ENCODE measurements at places on chromosomes 5 and 9.
A peak's percentile ranks its signal among the peaks of the same experiment; 100 is the strongest.

GRCh38 chr5:102622262-102622661 is 123.5 kb upstream of the SLCO6A1 start:
- ATAC-seq = no peak

DNA sequence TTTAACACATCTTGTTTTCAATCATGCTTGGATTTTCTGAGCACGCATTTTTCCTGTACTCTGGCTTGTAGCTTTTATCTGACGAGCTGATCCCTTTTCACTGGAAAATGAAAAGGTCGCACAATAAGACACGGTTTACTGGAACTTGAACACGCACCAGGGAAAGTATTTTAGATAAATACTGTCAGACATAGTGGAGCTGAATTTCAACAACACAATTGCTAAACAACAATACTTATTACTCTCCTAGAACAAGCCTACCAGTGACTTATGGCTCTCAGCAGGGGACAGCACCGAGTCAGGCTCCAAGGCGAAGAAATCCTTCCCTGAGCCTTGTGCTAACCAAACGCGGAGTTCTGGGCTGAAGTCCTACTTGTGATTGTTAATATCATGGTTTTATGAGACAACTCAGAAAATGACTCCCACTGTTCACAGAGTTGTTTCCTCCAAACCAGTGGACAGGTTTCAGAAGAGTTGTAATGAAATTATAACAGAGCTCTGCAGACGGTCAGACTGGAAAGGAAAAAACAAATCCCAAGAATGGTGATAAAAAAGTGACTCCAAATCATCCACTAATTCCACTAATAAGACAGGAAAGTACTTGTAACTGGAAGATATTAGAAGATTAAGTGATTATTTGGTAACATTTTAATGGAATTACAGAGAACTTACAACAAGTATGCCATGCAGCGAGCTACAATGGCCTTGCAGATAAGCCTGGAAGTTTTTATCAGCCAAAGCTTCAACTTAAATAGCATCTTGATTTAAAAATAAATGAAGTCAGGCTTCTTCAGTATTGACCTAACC is 359.6 kb downstream of the EBF1 start:
- no peak for ATAC-seq

DNA sequence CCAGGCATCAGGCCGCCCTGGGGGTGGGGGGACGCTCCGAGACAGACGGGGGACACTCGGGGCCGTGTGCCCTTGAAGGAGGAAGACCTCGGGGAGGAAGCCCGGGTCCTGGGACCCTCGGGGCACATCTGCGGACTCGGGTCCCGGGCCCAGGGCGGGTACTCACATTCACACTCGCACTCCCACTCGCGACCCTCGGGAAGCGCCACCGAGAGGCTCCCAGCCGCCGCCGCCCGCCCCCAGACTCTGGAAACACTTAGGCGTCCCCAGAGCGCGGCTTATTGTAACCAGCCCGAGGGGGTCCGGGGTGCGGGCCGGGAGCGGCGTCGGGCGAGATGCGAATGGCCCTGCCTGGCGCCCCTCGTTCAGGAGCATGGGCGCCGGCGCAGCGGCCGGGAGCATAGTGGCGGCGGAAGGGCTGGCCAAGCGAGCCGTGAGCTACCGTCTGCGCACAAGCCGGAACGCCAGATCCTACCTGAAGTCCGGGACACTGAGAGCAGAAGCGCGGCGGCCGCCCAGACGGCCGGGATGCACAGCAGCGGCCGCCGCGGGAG is 559 bp downstream of the ROR2 start:
- peak; percentile 24 for ATAC-seq

DNA sequence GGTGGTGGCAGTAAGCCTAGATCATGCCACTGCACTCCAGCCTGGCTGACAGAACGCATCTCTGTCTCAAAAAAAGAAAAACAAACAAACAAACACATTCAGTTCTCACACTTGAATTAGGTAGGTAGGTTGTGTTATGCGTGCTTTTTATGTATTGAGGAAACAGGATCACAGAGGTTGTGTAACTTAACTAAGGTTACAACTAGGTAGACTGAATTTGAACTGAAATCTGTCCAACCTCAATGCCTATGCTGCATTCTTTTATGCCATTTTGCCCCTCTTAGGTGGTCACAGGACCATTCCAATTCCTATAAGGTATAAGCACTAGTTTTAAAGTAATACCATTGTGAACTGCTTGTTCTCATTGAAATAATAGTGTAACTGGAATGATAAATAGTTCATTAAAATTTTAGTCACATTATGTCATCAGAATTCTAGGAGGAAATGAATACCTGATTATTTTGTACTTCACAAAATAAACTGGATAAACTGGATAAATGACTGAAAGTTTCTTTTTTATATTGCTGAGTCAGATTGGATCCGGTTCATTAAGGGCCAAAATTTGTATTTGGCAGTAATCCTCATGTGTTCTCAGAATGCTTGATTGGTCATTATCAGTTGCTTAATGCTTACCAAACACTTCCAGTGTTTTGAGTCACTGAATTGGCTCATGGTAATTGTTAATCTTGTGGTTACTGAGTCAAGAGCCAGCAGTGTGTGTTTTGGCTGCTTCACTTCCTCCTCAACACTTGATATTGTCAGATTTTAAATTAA is 7.1 kb downstream of the UBAP1 start:
- peak; percentile 100 for ATAC-seq

DNA sequence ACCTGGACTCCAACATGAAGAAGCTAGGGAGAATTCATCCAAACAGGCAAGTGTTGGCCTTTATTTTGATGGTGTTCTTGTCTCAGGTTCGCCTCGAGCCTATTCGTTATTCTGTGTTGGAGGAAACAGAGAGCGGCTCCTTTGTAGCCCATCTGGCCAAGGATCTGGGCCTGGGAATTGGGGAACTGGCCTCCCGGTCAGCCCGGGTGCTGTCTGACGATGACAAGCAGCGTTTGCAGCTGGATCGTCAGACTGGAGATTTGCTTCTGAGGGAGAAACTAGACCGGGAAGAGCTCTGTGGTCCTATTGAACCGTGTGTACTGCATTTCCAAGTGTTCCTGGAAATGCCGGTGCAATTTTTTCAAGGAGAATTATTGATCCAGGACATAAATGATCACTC is 367 bp downstream of the PCDHB4 start:
- no peak for ATAC-seq

DNA sequence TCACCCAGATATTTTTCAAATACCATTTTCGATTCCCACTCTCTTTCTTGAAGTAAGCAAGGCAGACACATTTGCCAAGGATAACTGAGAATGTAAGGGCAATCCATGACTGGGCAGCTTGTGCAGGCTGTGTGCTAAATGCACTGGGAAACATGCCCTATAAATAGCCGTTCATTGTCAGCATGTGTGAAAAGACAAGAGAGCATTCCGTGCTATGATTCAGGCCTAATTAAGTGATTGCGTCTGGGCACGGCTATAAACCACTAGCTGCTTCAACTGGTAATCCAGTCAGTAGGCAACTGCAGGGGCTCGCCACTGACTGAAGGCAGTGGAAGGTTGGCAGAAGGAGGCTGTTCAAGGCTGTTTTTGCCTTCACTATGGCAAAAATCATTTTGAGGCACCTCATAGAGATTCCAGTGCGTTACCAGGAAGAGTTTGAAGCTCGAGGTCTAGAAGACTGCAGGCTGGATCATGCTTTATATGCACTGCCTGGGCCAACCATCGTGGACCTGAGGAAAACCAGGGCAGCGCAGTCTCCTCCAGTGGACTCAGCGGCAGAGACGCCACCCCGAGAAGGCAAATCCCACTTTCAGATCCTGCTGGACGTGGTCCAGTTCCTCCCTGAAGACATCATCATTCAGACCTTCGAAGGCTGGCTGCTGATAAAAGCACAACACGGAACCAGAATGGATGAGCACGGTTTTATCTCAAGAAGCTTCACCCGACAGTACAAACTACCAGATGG is at the start of gene HSPB3:
TSS of gene HSPB3 (plus strand) at position 287 of the 745 bp plus-strand sequence. CDS start at position 378, 91 bp downstream.
- ATAC-seq = no peak

DNA sequence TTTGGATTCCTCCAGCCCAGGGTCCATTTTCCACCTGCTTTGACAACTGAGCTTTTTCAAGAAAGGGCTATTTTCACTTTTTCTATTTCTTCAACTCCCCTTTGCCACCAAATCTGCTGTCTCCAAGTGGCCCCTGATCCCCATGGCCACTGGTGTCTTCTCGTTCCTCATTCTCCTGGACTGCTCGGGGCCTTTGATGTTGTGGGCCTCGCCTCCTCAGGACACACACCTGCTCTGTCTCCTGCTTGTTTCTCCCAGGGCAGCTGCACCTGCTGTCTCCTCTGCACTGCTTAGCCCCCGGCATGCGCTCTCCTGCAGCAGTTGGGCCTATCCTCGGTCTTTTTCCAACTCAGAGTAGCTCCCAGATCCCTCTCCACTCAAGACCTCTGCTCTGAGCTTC is 16.3 kb upstream of the NANS start:
- no peak for ATAC-seq

GRCh38 chr5:62812621-62813255 is 234.1 kb downstream of the LRRC70 start:
- ATAC-seq = no peak

- ATAC-seq = no peak
These were observed 291.4 kb downstream of the MCTP1 start for GRCh38 chr5:94993491-94993890.

DNA sequence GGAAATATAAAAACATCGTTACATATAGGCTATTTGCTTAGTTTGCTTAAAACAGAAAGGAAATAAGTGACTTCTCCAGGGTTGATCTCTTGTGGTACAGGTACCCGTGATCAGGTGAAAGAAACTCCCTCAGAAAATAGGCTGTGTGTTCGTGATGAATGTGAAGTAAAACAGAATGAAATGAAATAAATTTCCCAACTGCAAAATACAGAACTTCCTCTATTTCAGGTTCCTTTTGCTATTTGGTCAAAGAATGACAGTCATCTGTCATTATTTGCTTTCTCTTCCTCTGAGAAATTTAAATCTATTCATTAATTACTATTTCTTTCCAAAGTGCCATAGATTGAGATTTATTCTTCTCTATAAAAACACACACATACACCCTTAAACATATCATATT is 408.1 kb downstream of the FAM170A start:
- no peak for ATAC-seq

DNA sequence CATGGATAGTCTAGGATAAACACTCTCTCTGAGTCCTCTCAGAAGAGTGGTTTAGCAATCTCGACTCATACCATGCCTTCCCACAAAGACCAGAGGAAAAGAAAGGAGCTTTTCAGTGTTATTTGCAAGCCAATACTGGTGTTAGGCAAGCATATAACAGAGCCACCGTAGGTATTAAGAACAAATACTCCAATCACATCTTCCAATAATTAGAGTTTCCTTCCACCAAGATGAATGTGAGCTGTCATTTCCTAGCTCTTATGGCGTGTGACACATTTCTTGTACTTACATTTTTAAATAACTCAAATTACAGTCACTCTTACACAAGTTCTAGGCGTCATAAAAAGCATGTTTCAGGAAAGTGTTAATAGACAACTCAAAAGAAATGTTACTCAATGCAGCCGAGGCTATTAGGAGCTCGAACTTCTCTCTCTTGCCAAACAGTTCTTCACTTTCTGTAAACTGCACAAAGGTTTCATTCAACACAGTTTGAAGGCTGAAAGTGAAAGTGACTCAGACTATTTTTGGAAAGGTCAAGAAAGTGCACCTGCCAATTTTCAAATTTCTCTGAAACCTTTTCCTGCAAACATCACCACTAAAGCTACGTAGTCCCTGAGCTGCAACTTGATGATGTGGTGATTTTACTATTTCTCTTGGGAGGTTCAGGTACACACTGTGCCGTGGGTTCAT is 153.8 kb downstream of the AUH start:
- ATAC-seq = peak; percentile 81

DNA sequence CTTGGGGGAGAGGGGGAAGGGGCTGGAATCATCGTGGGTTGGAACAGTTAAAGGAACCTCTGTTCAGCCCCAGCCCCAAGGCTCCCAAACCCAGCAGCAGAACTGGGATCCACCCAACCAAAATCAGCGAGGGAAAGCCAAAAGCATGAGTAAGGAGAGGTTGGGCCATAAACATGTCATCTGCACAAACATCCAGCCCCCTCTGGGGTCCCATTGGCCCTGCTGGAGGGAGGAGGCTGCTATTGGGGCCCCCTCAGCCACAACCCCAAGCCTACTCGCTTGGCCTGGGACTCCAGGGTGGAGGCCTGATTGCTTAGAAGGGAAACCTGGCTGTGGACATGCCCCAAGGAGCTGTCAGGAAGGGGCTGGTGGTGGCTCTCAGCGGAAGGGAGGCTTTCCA is 154.9 kb downstream of the FGF18 start:
- no peak for ATAC-seq

DNA sequence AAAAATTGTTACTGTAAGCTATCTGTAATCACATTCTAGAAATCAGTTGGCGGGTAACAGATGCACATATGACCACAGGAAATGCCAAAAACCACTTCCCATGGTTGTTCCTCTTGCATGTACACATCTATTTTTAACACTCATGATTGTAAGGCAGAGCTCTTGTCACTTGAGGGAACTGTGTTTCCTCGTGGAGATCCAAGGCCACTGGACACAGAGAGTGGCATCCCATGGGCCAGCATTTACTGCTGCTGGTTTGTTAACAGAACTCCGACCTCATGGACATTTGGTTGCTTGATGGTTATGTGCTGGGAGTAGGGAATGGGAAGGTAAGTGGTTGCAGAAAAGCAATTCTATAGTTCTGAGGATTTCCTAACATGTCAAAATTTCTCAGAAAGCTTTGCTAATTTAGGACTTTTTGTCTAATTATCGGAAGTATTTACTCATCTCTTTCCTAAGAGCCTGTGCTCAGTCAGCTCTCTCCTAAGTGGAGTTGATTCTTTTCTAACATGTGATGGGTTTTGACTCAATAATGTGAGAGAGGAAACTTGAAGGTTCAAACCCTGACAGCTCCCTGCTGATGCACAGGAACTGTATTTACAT is 202.0 kb upstream of the NR3C1 start:
- peak; percentile 65 for ATAC-seq

GRCh38 chr9:73810585-73811215 is 659.0 kb downstream of the ANXA1 start:
- ATAC-seq = no peak

DNA sequence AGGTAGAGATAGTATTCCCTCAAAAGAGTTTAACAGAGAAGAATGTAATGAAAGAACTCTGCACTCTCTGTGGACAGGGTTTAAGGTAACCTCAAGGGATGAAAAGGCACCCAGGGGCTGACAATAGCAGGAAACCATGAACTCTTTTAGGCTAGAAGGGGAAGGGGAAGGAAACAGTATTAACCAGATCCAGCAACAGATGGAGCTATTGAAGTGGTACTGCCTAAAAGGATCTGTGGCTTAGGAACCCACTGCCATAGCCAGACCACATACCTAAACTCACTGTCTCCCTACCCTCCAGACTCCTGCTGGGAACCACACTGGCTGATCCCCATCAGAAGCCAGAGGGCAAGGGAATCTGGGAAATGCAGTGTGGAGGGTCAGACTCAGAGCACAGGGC is 35.5 kb downstream of the PLGRKT start:
- no peak for ATAC-seq

GRCh38 chr5:11596185-11596584 is 308.1 kb downstream of the CTNND2 start:
- no peak for ATAC-seq

DNA sequence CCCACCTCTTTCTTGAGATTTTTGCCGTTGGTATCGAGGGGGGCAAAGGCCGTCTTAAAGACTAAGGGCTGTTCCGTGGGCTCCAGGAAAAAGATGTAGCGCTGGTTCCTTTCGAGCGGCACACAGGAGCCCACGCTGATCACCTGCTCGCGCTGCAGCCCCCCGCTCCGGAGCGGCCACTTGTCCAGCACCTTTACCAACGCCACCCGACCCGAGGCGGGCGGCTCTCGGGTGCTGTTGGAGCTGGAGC is 781 bp downstream of the NRG2 start:
- ATAC-seq = no peak
